Spinal cord (tissue), 10 donors: ENCODE measurements at places on chromosomes 13 and 19. TPM values are rescaled to one million over a fixed set of nuclear protein-coding genes. Genes with fewer than 3 reads are reported as not detected.

DNA sequence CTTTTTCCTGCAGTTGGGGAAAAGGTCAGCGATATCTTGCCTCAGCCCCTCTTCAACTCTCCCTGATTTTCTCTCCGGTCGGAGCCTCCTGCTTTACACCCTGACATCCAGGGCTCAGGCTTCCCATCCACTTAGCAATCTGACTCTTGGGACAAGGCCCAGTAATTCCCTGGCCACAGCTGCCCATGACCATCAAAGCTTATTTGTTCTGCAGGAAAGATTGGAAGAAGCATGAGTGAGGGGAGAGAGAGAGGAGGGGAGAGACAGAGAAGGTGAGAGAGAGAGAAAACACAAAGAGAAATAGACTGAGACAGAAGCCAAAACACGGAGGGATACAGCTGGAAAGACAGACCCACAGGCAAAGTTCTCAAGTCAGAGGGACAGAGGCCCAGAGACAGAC, 13.7 kb downstream of the SYT3 start:
- no peak for DNase-seq
- H3K27me3 ChIP-seq: no peaks in the 10 kb centered on the region
- H3K4me3 ChIP-seq: no peak overlapping the region

DNA sequence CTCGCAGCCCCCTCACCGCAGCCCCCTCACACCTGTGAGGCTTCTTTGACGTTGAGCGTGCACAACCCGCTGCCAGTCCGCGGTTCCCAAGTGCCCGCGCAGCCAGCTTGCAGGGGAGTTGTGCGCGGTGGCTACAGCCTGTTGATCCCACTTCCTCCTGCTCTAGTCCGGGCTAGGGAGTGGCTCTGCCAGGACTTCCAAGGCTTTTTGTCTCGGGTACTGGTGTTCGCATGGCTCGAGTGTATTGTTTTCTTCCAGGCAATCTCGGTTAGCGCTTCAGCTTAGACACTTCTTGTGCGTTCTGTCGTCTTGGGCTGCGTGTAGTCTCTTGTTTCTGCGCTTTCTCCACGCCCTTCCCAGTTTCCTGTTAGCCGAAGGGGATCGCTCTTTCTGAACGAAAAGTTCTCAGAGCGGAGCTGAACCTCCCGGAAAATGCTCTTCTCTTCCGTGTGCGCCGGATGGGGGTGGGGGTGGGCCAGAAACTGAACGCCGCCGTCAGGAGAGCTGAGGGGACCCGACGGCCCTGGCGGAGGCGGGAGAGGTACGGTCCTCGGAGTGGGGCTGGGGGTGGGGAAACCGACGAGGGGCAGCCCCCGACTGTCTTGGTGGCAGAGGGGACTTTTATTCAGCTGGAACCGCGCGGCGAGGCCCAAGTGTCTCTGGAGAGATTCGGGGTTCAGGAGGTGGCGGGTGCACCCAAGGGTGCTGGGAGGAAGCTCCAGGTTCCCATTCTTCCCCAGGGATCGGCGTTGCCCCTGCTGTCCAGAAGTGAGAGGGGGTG, 697 bp upstream of the DGKH start:
- H3K27me3 ChIP-seq: peaks cover 4% of the 10 kb centered on the region
- no peaks in the 10 kb centered on the region for H3K36me3 ChIP-seq
- H3K4me1 ChIP-seq: peaks cover 16% of the 10 kb centered on the region
- H3K4me3 ChIP-seq: peak overlapping the region; percentile 66

GRCh38 chr19:29056535-29056934, 156.4 kb downstream of the UQCRFS1 start:
- H3K27ac ChIP-seq: no peak overlapping the region
- no peak overlapping the region for H3K4me3 ChIP-seq
- no peaks in the 10 kb centered on the region for H3K4me1 ChIP-seq
- H3K36me3 ChIP-seq: no peaks in the 10 kb centered on the region

Gene EDNRB
- 324 TPM for polyA plus RNA-seq

GRCh38 chr13:27967736-27968315, 1.3 kb downstream of the CDX2 start:
- no peak for DNase-seq
- H3K4me1 ChIP-seq: peaks cover 25% of the 10 kb centered on the region
- no peaks in the 10 kb centered on the region for H3K36me3 ChIP-seq
- no peak overlapping the region for H3K4me3 ChIP-seq
- peaks cover 98% of the 10 kb centered on the region for H3K27me3 ChIP-seq

- H3K27ac ChIP-seq: no peak overlapping the region
- H3K4me3 ChIP-seq: no peak overlapping the region
- H3K36me3 ChIP-seq: no peaks in the 10 kb centered on the region
- peaks cover 10% of the 10 kb centered on the region for H3K4me1 ChIP-seq
Measured at GRCh38 chr13:34003656-34004055, 185.7 kb downstream of the RFC3 start.

DNA sequence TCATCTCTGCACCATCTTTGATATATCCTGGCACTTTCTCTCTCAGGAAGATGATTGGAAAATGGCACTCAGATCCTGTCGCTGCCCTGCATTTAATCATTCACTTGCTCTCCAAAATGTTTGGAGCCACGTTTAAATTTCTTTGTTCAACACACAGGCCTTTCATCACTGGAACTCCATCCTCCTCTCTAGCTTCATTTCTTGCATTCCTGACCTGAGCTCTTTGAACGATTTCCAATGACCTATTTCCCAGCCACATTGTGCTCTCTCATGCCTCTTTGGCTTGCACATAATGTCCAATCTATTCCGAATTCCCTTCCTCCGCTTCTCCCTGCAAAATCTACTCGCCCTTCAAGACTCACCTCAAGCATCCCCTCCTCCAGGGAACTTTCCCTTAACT, 287.4 kb upstream of the NBEA start:
- H3K36me3 ChIP-seq: no peaks in the 10 kb centered on the region
- H3K4me1 ChIP-seq: no peaks in the 10 kb centered on the region
- no peaks in the 10 kb centered on the region for H3K27me3 ChIP-seq
- H3K4me3 ChIP-seq: no peak overlapping the region

DNA sequence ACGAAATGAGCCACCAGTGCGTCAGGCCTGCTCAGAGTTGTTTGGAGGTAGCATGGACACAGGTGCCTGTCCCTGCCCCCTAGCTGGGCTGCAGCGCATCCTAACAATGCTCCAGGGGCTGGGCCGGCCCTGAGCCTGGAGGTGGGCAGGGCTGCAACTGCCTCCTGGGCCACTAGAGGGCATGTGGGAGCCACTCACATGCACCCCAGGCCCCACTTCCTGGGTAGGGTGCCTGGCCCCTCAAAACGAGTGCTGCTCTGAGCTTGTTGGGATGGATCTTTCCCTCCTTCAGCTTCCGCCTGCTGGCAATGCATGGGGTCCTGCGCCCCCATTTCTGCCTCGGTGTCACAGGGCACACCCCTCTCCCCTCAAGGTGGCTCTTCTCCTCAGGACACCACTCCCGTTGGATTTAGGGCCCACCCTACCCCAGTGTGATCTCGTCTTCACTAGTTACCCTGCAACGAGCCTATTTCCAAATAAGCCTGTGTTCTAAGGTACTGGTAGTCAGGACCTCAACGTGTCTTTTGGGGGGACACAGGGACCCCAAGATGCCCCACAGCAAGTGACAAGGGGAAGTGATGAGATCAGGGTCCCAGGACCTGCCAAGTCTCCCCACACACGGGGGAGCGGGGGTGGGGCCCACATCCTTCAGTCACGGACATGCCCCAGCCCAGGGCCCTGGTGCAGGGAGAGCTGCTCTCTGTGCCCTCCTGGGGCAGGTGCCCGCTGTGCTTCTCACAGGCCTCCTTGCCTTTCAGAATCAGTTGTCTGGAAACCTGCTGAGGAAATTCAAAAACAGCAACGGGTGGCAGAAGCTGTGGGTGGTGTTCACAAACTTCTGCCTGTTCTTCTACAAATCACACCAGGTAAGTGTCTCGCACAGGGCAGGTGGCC, 131.3 kb downstream of the STK24 start:
- no peak for DNase-seq
- H3K27me3 ChIP-seq: no peaks in the 10 kb centered on the region
- H3K27ac ChIP-seq: no peak overlapping the region
- peaks cover 42% of the 10 kb centered on the region for H3K4me1 ChIP-seq

DNA sequence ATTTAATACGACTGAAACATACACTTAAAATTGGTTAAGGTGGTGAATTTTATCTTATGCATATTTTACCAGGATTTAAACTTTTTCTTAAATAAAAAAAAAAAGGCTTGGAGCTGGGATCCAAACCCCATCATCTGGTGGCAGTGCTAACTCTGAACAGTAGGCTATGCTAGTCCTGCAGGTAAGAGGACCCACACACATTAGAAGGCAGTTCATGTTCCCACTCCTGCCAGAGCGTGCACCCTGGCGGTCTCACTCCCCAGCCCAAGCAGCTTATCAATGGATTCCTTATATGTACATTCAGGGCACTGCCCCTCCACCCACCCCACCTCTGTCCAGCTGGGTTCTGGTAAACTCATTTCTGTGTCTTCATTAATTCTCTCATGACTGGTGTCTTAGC, 31.3 kb upstream of the CEBPA start:
- no peak overlapping the region for H3K27ac ChIP-seq
- DNase-seq: no peak
- H3K27me3 ChIP-seq: no peaks in the 10 kb centered on the region
- no peaks in the 10 kb centered on the region for H3K4me1 ChIP-seq

Gene C19orf85
- not detected for polyA plus RNA-seq

DNA sequence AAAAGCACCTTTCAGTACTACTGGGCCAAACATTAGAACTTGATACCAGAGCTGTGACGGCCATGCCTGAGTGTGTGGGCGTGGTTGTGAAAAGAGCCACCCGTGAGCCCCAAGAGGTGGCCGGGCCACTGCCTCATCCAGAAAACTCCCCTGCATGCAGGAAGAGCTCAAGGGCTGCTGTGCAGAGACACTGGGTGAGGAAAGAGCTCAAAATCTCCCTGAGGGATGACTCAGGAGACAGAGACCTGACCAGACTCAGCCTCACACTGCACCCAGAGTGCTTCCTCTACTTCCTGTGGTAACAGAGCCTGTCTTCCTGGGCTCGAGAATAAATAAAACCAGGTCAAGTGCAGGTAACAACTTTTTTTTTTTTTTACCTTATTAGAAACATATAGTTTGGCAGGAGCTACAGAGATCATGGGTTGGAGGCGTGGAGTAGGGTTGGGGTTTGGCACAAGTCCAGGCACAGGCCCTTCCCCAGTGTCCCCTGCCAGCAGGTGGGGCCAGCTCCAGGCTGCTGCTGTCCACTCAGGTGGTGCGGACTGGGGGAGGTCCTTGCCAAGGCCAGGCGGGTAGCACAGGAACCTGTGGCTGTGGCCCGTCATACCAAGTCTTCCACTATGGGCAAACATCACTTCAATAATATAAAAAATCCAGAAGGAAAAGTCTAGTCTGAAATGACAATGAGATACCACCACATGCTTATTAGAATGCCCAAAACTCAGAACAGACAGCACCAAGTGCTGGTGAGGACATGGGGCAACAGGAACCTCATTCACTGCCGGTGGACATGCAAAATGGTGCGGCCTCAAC, 25.5 kb downstream of the ELL start:
- H3K27ac ChIP-seq: no peak overlapping the region
- H3K27me3 ChIP-seq: no peaks in the 10 kb centered on the region
- H3K36me3 ChIP-seq: peaks cover 11% of the 10 kb centered on the region

Gene GSX1
- 4.0 TPM for polyA plus RNA-seq

Gene MAP4K1
- polyA plus RNA-seq: 12.2 TPM

GRCh38 chr13:51681037-51681678, 96.9 kb downstream of the WDFY2 start:
- no peaks in the 10 kb centered on the region for H3K36me3 ChIP-seq
- H3K4me1 ChIP-seq: no peaks in the 10 kb centered on the region
- no peak for DNase-seq
- no peak overlapping the region for H3K4me3 ChIP-seq

GRCh38 chr19:41449865-41450178, 6.9 kb downstream of the ERICH4 start:
- H3K4me1 ChIP-seq: peaks cover 6% of the 10 kb centered on the region
- no peak overlapping the region for H3K27ac ChIP-seq
- DNase-seq: no peak
- H3K4me3 ChIP-seq: no peak overlapping the region
- H3K27me3 ChIP-seq: no peaks in the 10 kb centered on the region

- H3K27ac ChIP-seq: no peak overlapping the region
- no peak for DNase-seq
- no peaks in the 10 kb centered on the region for H3K4me1 ChIP-seq
- H3K36me3 ChIP-seq: no peaks in the 10 kb centered on the region
Measured at GRCh38 chr19:51978882-51979281, 7.8 kb downstream of the ZNF350 start.

Gene ZNF486
- 5.8 TPM for polyA plus RNA-seq

GRCh38 chr19:16347706-16348105, 23.1 kb downstream of the KLF2 start:
- H3K36me3 ChIP-seq: peaks cover 7% of the 10 kb centered on the region
- no peak overlapping the region for H3K4me3 ChIP-seq
- no peaks in the 10 kb centered on the region for H3K27me3 ChIP-seq
- H3K4me1 ChIP-seq: peaks cover under 1% of the 10 kb centered on the region

Gene CEACAM4
- polyA plus RNA-seq: not detected

GRCh38 chr19:2250766-2251105, 1.6 kb downstream of the AMH start:
- no peak overlapping the region for H3K27ac ChIP-seq
- H3K36me3 ChIP-seq: peaks cover 45% of the 10 kb centered on the region
- H3K4me3 ChIP-seq: no peak overlapping the region
- H3K4me1 ChIP-seq: peaks cover 37% of the 10 kb centered on the region

GRCh38 chr13:84296401-84296800, 414.1 kb upstream of the SLITRK1 start:
- H3K27me3 ChIP-seq: no peaks in the 10 kb centered on the region
- DNase-seq: no peak
- no peaks in the 10 kb centered on the region for H3K36me3 ChIP-seq
- no peaks in the 10 kb centered on the region for H3K4me1 ChIP-seq

GRCh38 chr13:87331178-87331577, 340.0 kb upstream of the SLITRK5 start:
- H3K27me3 ChIP-seq: no peaks in the 10 kb centered on the region
- no peaks in the 10 kb centered on the region for H3K4me1 ChIP-seq
- no peaks in the 10 kb centered on the region for H3K36me3 ChIP-seq
- no peak overlapping the region for H3K4me3 ChIP-seq

Gene ASPDH
- 7.7 TPM for polyA plus RNA-seq

DNA sequence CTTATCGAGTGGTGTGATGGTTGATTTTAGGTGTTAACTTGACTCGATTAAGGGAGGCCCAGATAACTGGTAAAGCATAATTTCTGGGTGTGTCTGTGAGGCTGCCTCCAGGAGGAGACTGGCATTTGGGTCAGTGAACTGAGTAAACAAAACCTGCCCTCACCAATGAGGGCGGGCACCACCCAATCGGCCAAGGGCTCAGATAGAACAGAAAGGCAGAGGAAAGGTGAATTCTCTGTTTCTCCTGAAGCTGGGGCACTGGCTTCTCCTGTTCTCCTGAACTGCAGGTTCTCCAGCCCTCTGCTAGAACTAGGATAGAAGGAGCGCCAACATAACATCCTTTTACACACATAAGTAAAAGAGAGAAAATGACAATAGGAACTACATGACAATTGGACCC, 35.1 kb downstream of the ESD start:
- no peaks in the 10 kb centered on the region for H3K36me3 ChIP-seq
- no peaks in the 10 kb centered on the region for H3K27me3 ChIP-seq
- H3K4me3 ChIP-seq: no peak overlapping the region
- no peak overlapping the region for H3K27ac ChIP-seq

Gene ZNF66
- polyA plus RNA-seq: 3.4 TPM
